ENCODE measurements at places on chromosomes 13 and 19.

- no peak for DNase-seq
These were observed 13.9 kb upstream of the DNAJC15 start for GRCh38 chr13:43009506-43009905.

DNA sequence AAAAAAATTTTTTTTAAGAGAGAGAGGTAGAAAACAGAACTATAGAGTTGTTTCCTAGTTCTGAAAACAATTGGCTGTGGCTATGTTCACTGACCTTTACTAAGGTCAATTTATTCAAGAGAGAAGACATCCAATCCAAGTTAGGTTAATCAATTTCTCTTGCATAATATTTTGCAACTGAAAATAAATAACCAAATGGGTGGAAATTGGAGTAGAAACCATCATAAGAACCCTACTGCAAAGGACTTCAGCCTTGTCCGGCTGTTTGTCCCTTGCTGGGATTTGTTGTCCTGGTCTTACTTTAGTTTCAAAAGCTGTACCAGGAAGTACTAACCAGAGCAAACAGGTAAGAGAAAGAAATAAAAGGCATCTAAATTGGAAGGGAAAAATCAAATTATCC is 23.3 kb upstream of the ZC3H13 start:
- no peak for DNase-seq

- no peak for DNase-seq
These were observed 1.8 kb upstream of the ZNF557 start for GRCh38 chr19:7067716-7068115.

- DNase-seq = peak; percentile 51
These were observed 14.2 kb downstream of the ONECUT3 start for GRCh38 chr19:1767464-1767933.

GRCh38 chr13:97261254-97262005 is 39.3 kb downstream of the MBNL2 start:
- DNase-seq = no peak
